ENCODE measurements at places on chromosomes 1 and 21. TPM values are rescaled to one million over a fixed set of nuclear protein-coding genes. Genes with fewer than 3 reads are reported as not detected.

Gene ZBTB40
- 11.2 TPM for total RNA-seq

Gene MMP23B
- 30.7 TPM for total RNA-seq

Gene SPATA21
- total RNA-seq = not detected

Gene IQGAP3
- 8.6 TPM for total RNA-seq

Gene CNTN2
- 2.0 TPM for total RNA-seq

Gene LRRIQ3
- 0.99 TPM for total RNA-seq

Gene SPRR1A
- total RNA-seq = 6.1 TPM

Gene DPM3
- 10.0 TPM for total RNA-seq

Gene NBPF8
- 14.3 TPM for total RNA-seq

Gene TP73
- total RNA-seq = 2.1 TPM

Gene GIPC2
- total RNA-seq = 2.3 TPM

Gene DCST1
- total RNA-seq = 0.10 TPM

Gene SLC9A1
- total RNA-seq = 5.8 TPM

Gene HJV
- total RNA-seq = 29.5 TPM

Gene PLCH2
- total RNA-seq = 15.3 TPM

Gene PROX1
- 3.6 TPM for total RNA-seq

Gene SHE
- 5.4 TPM for total RNA-seq

Gene ADAMTS1
- 67.3 TPM for total RNA-seq

All from skin of body (tissue), 3 donors.